ENCODE measurements at places on chromosomes 12 and 14.

GRCh38 chr12:16352481-16352880 lies 5.0 kb downstream of the MGST1 start:
- DNase-seq, result no peak

DNA sequence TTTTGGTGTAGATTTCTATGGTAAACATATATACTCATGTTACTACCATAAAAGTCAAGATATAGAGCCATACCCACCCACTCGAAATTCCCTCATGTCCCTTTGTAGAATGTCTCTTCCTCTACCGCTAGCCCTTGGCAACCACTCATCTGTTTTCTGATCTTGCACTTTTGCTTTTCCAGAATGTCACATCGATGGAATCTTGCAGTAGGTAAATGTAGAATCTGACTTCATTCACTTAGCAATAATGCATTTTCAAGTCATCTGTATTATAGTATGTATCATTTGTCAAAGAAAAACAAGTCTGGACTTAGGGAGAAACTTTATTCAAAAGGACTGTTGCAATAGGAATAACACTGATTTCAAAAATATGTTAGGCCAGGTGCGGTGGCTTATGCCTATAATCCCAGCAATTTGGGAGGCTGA lies 19.3 kb upstream of the CLEC2D start:
- DNase-seq, result no peak

GRCh38 chr14:78202976-78203375 lies 32.8 kb downstream of the NRXN3 start:
- no peak for DNase-seq

- DNase-seq, result no peak
Observed at GRCh38 chr14:38838049-38838978, 264.7 kb downstream of the SEC23A start.

DNA sequence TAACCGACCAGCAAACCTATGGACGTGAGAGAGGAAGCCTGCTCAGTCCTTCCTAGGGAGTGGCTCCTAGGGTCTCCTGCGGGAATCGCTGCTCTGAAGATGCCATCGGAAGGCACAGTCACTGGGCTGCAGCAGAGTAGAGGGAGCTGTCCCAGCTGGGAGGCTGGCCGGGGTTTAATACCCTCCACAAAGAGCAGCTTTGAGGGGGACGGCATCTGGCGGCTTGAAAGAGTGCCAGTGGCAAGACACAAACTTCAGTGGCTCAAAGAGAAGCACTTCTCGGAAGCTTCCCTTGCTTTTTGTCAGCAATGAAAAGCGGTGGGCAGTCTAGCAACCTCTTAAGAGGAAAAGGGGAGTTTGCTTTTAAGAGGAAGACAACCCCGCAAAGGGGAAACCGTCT lies 114.6 kb downstream of the TMEM132C start:
- DNase-seq, result no peak

GRCh38 chr12:78038541-78038940 lies 207.8 kb downstream of the NAV3 start:
- DNase-seq, result no peak

- DNase-seq, result no peak
Observed at GRCh38 chr12:32118806-32119205, 12.2 kb downstream of the BICD1 start.

- DNase-seq, result no peak
Observed at GRCh38 chr14:22418631-22419030, 170.4 kb downstream of the DAD1 start.

GRCh38 chr12:6968426-6968825 lies 2.0 kb downstream of the PHB2 start:
- no peak for DNase-seq

Measured in astrocyte of the cerebellum (primary cell).